ENCODE measurements at places on chromosomes 7 and 10. TPM values are rescaled to one million over a fixed set of nuclear protein-coding genes. Genes with fewer than 3 reads are reported as not detected.

The BAMBI gene
- total RNA-seq: 15.4 TPM

The COBL gene
- 77.1 TPM for total RNA-seq

The TMEM130 gene
- not detected for total RNA-seq

The SORBS1 gene
- 896 TPM for total RNA-seq

DNA sequence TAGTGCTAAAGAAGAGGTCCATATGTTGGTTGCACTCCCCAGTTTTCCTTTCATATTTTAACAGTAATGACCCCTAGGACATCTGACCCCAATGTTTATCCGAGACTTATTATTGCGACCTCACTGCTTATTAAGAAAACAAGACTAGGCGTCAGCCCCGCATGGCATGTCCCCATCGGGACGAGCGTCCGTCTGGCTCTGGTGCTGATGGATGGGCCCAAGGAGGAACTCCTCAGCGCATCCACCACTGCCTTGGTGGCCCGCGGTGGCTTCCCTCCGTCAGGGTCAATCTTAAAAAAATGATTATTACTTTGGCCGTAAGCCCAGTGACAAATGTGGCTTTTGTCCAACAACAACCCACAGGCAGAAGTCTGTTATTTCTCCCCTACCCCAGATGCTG, 40.1 kb upstream of the CXCL12 start:
- DNase-seq: no peak

All from left ventricle myocardium inferior (tissue), 1 donor.